Muscle of leg (tissue), 16 donors: ENCODE measurements at places on chromosomes 2 and 18. TPM values are rescaled to one million over a fixed set of nuclear protein-coding genes. Genes with fewer than 3 reads are reported as not detected.

GRCh38 chr2:30663321-30663720 lies 143.9 kb downstream of the CAPN13 start:
- no peak for DNase-seq

DNA sequence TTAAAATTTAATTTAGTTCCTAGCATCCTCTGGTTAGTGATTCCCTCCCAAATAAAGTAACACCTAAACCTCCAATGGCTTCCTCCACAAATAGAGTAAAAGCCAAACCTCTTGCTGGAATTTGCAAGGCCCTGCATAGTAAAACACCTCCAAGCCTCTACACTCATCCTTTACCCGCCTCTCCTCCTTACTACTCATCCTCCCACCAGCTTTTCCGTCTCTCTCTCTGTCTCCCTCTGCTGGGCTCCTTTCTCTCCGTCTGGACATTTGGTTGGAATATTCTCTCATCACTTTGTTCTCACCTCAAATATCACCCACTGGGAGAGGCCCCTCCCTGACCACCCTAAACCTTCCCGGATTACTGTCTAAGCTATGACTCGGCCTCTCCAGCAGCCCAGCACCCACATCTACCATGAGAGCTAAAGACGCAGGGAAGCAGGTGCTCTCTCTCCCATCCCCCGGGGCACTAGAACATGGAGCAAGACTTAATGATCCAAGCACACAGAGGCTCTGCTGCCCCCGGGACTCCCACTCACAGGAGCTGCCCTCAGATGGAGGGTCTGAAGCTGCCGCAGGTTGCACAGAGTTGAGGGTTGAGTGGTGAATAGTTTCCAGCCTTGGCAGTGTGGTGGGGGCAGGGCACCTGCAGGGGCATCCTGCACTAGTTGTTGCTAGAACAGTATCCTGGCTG lies 167.2 kb downstream of the FBXO15 start:
- no peak for DNase-seq

DNA sequence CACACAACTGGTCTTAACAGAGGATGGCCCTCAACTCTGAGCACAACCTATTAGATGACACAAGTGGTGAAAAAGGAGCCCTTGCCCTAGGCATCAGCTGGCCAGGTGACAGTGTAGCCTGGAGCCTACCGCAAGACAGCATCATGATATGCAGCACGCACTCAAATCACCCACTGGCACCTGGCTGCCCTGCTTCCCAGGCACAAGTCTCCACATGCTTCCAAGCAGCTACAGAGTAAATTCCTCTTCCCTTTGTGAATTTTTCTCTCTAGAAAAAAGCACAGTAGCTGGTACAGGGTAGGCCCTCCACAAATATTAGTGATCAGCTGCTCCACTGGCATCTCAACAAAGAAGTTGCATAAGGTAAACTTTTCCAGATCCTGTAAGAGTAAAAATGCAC lies 6.0 kb downstream of the FBXO15 start:
- DNase-seq = no peak

- no peak for DNase-seq
These were observed 993.9 kb upstream of the POU3F3 start for GRCh38 chr2:103860016-103860415.

GRCh38 chr18:3692691-3693090 lies 242.7 kb downstream of the TGIF1 start:
- no peak for DNase-seq

PID1 gene
- total RNA-seq = 27.4 TPM

DRC1 gene
- 0.31 TPM for total RNA-seq

NT5C1B gene
- total RNA-seq = not detected

DNA sequence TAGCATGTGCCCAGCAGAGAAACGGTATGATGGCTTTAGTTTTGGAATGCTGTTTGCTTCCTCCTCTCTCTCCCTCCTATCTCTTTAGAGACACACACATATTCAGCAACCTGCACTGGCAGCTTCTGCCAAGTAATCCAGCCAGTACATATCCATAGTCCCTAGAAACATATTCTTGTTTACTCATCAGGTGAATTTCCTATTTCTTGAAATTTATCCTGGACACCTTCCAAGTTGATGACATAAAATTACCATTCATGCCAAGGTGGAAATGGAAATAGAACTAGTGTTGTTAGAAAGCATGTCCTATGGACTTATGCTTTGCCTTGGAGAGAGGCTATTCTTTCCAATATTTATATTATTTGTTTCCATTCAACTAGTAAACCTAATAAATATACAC lies 50.9 kb upstream of the RGPD4 start:
- peak; percentile 3 for DNase-seq

FBXO15 gene
- 0.89 TPM for total RNA-seq

DNA sequence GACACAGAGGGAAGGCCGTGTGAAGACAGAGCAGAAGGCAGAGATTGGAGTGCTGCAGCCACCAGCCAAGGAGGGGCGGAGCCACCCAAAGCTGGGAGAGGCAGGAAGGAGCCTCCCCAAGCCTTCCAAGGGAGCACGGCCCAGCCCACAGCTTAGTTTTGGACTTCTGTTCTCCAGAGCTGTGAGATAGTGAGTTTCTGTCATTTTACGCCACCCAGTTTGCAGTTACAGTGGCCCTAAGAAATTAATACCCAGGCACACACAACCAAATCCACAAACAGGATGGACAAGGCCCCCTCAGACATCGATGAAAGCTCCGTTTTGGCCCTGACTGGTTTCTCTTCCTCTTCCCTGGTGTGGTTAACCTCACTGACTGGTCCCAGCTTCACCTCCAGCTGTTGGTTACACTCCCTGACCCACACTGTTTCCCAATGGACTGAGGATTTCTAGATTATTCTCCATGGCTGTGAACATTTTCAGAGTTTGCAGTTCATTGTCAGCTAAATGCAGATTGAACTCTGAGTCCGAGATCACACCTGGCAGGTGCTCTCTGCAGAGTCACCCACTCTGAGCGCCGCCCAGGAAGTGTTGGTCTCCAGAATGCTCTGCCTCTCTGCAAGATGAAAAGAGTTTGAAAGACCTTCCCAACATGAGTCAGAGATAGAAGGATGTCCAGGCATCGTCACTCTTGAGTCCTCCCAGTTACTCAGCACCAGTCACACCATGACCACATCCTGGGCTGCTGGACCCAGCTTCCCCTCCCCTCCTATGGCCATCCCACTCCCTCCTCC lies 100.2 kb downstream of the TWIST2 start:
- DNase-seq = peak; percentile 59

UGP2 gene
- 291 TPM for total RNA-seq

DNA sequence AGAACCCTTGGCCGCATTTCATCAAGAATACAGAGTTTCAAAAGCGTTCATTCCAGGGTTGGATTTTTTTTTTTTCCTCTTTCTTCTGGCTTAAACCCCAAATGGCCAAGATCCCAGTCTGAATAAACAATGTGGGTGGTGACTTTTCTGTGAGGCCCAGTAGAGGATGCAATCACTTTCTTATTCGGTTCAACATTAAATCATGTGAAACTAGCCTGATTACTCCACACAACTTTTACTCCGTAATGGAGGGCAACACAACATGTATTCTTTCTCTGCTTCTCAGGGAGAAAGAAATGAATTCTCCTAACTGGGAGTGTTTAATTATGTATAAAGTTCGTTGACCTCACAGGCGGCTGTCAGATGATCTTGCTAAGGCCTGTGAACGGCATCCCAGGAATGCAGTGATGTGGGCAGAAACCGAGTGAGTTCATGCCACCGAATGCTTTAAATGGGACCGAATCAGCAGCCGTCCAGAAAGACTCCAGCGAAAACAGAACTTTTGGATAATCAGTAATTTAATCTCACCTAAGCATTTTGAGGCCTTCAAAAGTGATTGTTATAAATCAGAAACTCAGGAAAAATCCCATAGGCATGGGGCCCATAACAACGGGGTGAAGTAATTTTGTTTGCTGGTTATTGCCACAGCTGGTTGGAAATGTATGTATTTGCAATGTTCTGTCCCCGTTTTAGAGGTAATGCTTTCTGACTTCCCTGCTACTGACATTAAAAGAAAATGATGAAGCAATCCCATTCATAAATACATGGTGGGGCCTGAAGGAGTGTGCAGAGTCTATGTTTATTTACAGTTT lies 81.5 kb downstream of the BCL2 start:
- DNase-seq = peak; percentile 96

DNA sequence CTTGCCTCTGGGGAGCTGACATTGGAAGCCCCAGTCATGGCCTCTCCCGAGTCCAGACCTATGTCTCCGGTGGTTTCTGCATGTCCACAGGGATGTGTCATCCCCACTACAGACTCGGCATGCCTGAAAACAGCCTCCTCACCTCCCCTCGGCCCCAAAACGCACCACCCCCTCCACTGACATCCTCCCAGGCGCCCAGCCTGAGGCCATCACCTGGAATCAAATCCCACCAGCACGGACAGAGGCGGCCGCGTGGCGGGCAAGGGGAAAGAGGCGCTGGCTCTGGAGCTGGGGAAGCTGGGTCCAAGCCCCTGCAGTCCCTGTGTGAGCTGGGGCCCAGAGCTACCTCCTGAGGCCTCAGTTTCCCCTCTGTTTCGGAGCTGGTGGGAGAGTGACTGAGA lies 69.9 kb upstream of the SMAD7 start:
- DNase-seq = no peak

NAPG gene
- total RNA-seq = 22.6 TPM

- no peak for DNase-seq
These were observed 128.8 kb upstream of the KYNU start for GRCh38 chr2:142748559-142749099.

- DNase-seq = no peak
These were observed 42.4 kb upstream of the GBX2 start for GRCh38 chr2:236210536-236210935.

GRCh38 chr2:152443771-152444170 lies 108.8 kb downstream of the FMNL2 start:
- DNase-seq = peak; percentile 74

- no peak for DNase-seq
These were observed 75.7 kb downstream of the RBMS1 start for GRCh38 chr2:160417745-160418397.

KLHL14 gene
- 0.49 TPM for total RNA-seq

CRYBA2 gene
- not detected for total RNA-seq

STON1 gene
- total RNA-seq = 10.0 TPM

- DNase-seq = no peak
These were observed 5.5 kb upstream of the MROH2A start for GRCh38 chr2:233772583-233772982.

SMCHD1 gene
- total RNA-seq = 59.0 TPM

CBLN2 gene
- total RNA-seq = 0.44 TPM

- DNase-seq = no peak
These were observed 580.0 kb downstream of the RNF144A start for GRCh38 chr2:7497178-7497577.

PDE11A gene
- total RNA-seq = 0.62 TPM

- DNase-seq = peak; percentile 6
These were observed 625 bp downstream of the LYPD6 start for GRCh38 chr2:149331023-149331400.

- no peak for DNase-seq
These were observed 57.9 kb downstream of the UGP2 start for GRCh38 chr2:63899639-63900038.

GRCh38 chr2:32697156-32697555 lies 69.3 kb downstream of the TTC27 start:
- peak; percentile 12 for DNase-seq

- no peak for DNase-seq
These were observed 23.6 kb downstream of the KCNE4 start for GRCh38 chr2:223075301-223076270.

DNA sequence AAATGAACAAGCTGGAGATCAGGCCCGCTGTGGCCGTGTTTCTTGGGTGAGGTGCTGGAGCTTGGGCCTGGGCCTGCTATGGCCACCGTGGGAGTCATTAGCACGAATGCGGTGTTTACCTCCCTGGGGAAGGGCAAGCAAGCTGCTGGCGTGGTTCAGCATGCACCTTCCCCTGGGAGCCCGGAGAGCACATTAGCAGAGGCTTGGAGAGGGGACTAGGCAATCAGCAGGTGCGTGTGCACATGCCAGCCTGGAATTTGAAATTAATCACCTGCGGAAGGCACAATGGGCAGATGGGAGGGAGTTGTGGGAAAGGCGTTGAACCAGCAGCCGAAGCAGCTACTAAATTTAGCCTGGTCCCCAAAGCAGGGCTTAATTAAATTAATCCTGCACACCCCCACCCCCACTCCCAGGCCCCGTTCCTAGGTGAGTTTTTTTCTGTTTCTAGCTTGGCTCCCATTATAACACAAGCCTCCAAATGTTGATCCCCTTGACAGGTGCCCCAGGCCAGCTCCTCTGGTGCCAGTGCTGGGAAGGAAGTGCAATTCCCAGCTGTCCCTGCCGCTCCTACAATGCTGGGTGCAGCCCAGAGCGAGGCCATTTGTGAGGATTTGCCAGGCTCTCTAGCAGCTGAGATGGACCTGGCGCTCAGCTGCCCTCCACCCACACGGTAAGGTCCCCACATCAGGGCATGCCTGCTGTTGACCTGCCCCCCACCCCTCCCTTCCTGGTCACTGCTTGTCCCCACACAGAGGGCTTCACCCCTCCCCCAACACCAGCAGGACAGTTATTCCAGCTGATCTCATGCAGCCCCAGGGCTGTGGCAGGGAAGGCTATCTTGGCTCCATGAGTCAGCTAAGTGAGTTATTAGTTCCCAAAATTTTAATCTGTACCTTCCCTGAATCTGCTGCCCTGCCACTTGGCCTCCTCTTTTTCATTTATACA lies 115.0 kb downstream of the ZBTB7C start:
- peak; percentile 92 for DNase-seq

DNA sequence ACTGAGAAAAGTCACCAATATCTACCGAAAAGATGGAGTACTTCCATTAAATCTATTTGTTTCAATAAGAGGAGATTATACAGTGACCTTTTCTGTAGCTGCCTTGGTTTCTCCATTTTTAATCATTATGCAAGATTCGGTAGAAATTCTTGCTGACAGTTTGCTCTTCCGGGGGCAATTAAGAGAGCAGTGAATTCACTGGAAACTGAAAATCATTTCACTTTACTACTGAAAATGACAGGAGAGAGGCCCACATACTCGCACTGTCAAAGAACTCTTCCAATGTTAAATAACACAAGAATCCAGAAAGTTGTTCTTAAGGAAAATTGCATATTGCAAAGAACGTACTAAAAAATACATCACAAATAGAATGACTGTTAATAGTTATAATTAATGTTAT lies 699.3 kb downstream of the CBLN2 start:
- no peak for DNase-seq

DNA sequence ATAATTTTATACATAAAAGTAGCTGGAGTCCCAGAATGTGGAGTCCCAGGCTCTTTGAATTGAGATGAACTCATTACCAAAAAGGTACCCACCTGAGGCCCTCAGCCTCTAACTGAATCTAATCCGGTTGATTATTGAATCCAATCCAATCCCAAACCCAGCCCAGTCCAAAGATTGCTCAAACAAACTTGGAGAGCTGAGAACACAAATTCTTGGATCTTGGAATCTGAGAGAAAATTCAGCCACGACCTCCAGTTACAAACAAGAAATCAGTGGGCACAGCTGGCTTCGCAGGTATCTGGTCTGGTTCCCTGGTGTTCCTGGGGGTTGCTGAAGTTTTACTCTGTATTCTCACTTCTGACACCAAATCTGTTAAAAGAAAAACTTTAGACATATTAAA lies 28.4 kb upstream of the RHOB start:
- no peak for DNase-seq

- DNase-seq = no peak
These were observed 135.8 kb upstream of the APCDD1 start for GRCh38 chr18:10318691-10318970.
